GM04503 (cell line): ENCODE measurements at places on chromosomes 1 and 21.

- no peak for DNase-seq
These were observed 1.5 kb upstream of the S100A14 start for GRCh38 chr1:153617663-153618062.

DNA sequence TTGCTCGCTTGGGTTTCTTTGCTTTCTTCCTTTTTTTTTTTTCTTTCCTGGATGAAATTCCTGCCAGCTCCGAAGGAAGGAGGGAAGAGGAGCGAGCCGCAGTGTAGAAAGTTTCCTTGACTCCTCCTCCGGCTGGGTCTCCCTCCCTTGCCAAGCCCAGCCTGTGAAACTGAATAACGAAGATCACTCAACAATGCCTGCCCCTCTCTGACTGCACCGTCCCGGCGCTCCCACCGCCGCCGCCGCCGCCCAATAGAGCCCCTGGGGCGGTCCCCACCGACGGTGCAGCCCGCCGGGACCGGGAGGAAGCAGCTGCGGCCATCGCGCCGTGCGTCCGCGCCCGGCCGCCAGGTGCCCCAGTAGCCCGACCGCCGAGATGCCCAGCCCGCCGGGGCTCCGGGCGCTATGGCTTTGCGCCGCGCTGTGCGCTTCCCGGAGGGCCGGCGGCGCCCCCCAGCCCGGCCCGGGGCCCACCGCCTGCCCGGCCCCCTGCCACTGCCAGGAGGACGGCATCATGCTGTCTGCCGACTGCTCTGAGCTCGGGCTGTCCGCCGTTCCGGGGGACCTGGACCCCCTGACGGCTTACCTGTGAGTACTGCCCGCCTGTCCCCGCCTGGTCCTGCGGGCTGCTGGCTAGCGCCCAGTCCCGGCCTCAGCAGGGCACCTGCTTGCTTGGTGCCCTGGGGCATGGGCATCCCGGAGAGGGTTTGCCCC lies at the start of gene LGR6:
LGR6 (plus strand) TSS at position 186 of the 714 bp plus-strand sequence; CDS start at position 377, 191 bp downstream.
- DNase-seq = no peak

- DNase-seq = no peak
These were observed 629 bp downstream of the CTNNBIP1 start for GRCh38 chr1:9909234-9910046.

DNA sequence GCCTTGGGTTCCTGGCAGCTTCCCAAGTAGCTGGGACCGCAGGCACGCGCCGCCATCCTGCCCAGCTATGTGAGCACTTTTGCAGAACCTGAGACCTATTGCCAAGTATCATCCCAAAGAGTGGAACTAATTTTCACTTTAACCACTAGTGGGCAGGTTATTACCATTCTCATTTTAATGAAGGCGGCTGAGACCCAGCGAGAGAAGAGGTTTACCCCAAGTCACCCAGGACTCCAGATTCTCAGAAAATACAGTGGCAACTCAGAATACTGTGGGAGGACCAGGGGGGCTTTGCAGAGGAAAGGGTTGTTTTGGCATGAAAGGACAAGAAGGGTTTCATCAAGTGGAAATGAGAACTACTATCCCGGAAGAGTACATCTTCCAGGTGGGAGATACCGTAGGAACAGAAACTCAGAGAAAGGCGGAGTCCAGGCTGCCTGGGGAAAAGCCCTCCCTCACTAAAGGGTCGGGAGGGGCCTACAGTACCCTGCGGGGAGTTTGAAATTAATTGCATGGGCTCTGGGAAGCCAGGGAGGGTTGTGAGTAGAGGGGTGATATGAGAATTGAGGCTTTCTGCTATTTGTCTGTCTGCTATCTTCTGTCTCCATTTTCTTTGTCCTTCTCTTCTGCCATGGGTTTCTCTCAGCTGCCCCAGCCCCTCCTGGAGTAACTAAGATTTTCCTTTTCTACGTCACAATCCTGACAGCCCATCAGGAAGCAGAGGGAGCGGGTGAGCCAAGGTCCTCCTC lies 7.2 kb upstream of the SEMA4A start:
- DNase-seq = peak; percentile 87

DNA sequence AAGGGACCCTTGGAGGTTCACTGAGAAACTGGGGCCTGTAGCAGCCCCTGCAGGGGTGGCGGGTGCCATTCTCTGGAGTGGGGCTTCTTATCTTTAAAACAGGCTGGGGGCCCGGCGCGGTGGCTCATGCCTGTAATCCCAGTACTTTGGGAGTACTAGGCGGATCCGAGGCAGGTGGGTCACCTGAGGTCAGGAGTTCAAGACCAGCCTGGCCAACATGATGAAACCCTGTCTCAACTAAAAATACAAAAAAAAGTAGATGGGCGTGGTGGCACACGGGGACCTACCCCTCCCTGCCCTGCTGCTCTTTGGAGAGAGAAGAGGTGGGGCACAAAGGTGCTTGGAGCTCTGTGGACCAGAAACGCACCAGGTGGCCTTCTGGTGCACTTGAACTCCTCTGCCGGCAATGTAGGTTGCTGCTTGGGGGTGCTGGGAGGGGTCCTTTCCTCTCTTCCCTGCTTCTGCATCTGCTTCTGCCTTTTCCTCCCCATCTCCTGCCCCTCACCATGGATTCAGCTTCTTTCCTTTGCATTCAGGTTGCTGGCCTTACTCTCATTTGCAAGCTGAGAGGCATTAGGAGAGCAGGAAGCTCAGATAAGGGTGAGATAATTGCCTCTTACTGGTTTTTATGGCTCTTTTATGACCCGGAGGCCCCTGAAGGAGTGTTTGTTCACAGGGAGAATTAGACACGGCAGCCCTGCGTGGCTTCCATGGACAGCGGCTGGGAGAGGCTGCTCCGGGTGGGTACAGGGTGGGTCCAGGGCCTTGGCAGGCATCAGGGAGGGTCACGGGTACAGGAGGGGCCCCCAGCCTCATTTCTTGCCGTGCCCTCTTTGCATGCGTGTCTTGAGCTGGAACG lies 57.4 kb downstream of the ARHGEF10L start:
- DNase-seq = no peak

DNA sequence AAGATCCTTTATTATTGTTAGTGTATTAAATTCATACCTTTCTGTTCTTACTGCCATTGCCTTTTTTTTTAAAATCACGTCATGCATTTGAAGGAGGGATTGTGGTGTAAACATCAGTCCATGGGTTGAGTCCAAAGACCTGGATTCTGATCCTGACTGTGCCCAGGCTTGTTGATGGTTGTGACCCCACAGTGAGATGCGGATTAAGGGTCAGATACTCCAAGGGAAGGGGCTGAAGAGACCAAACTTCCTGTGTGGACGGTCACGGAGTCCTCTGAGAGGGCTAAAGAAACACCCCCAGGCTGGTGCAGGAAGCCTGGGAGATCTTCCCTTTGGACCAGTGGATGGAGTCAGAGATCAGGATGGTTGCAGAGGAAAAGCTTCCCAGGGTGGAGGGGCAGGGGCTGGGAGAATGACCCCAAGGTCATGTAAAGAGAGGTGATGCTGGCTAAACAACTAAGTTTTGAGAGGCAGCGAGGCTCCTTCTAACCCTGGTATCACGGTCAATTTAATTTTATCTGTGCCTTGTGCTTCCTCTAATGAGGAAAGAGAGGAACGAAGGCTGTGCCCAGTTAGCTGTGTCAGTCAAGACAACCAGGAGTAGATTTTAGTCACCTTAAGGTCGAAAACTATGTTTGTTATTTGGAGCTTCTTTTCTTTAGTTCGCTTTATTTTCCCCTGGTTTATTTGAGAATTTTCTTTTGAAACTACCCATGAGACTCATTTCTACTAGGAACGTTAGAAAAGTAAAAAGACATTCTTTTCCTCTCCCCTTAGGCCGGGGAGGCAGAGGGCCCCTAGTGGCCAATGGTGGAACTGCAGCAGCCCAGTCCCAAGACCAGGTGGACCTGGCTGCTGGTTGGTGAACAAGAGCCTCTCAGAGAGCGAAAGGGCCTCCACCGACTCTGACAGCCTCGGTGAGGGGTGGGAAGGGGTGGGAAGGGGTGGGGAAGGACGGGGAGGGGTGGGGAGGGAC lies 8.7 kb upstream of the GPR161 start:
- no peak for DNase-seq

DNA sequence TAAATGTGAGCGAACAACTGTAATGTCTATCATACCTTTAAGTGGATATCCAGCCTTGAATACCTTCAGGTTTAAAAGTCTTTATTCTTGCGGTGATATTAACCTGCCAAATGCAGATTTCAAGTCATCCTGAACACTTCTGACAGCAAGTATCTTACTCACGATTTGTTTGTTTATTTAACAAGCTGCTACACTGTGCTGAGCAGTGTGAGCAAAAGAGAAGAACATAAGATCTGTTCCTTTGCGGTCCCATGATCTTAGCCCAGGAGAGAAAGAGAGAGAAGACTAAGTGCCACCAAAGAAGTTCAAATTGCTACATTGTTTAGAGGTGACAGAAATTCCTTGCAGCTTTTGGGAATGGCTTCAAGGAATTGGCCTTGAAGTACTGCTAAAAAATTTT lies 9.5 kb upstream of the IL24 start:
- DNase-seq = no peak

- no peak for DNase-seq
These were observed 2.4 kb upstream of the ABL2 start for GRCh38 chr1:179231923-179232322.

DNA sequence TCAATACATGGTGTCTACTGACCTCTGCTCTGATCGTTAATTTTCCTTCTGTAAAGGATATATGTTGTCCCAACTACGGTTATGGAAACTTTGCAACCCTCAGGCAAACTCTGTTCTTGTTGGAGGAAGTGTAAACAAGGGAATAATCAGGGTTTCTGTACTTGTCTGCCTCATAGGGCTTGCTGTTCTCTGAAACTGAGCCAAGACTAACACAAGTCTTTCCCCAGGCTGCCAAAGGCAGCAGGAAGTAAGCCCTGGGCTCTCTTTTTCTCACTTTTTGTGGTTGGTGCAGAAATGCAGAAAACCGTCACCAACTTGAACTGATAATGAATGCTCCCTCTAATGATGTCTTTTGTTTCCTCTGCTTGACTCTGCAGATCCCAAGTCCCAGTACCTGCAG lies 7.6 kb downstream of the CYP4X1 start:
- no peak for DNase-seq
